ENCODE measurements at places on chromosomes 5 and 9.

GRCh38 chr5:178772351-178772750 lies 41.9 kb upstream of the ZNF354A start:
- DNase-seq: no peak

- no peak for DNase-seq
Observed at GRCh38 chr5:65625743-65626142, 916 bp downstream of the SHLD3 start.

DNA sequence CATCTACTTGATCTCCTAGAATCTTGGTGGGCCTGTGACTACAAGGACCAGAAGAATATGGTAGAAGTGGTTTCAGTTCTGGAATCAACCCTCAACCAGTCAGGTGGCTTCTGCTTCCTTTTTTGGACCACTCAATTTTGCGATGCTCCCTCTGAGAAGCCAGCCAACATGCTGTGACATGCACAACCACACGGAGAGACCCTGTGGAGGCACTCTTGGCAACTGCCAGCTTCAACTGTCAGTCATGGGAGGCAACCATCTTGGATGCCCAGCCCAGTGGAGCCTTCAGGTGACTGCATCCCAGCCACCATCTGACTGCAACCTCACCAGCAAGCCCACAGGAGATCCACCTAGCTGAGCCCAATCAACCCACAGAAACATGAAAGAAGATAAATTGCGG lies 137.3 kb downstream of the FAM114A2 start:
- DNase-seq: no peak

DNA sequence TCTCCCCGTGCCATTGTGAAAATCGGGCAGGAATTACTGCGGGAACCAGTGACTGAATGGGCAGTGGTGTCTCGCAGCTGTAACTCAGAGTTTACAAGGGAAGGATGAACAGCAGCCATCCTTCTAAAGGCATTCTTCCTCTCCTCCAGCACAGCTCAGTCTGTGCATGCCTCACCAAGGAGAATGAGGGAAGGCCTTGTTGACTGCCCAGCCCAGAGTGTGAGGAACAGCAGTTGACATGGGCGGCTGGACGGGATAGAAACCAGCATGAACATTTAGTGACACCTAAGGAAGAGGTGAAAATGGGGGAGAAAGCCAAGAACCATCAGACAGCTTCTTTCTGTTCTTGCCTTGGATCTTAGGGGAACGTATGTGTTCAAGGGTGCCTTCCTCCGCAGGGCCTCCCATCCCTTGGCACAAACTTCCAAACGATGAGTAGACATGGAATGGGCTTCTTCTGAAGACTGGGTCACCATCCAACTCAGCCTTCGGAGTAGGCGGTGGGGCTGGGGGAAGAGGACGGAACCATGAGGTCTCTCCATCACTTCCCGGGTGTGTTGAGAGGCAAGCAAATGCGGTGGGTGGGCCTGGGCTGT lies 887 bp upstream of the PDE8B start:
- no peak for DNase-seq

GRCh38 chr5:135216471-135217343 lies 182.3 kb downstream of the MACROH2A1 start:
- DNase-seq: no peak

DNA sequence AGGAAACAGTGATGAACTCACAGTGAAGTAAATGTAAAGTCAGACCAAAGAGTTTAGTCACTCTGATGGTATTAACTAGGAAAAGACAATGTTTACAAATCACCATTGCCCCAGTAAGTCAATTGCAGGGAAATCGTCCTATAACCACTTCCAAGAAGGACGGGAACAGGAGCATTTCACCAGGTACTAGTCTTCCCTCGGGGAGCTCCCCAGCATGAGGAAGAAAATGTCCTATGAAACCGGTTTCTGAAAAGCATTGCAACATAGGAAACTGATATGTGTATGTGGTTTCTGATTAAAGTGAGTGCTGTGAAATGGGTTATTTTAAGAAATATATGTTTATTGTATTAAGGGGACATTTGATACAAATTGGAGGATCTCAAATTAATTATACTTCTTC lies 626.7 kb upstream of the ADAMTS16 start:
- no peak for DNase-seq

All from activated T-helper 1 cell treated with anti-CD3 and anti-CD28 coated beads, Interleukin-2, amount 50 U/mL, for 16 hours (primary cell).